ENCODE measurements at places on chromosomes 6 and 20.

GRCh38 chr20:46185353-46185752 lies 67.2 kb downstream of the CD40 start:
- DNase-seq: no peak

DNA sequence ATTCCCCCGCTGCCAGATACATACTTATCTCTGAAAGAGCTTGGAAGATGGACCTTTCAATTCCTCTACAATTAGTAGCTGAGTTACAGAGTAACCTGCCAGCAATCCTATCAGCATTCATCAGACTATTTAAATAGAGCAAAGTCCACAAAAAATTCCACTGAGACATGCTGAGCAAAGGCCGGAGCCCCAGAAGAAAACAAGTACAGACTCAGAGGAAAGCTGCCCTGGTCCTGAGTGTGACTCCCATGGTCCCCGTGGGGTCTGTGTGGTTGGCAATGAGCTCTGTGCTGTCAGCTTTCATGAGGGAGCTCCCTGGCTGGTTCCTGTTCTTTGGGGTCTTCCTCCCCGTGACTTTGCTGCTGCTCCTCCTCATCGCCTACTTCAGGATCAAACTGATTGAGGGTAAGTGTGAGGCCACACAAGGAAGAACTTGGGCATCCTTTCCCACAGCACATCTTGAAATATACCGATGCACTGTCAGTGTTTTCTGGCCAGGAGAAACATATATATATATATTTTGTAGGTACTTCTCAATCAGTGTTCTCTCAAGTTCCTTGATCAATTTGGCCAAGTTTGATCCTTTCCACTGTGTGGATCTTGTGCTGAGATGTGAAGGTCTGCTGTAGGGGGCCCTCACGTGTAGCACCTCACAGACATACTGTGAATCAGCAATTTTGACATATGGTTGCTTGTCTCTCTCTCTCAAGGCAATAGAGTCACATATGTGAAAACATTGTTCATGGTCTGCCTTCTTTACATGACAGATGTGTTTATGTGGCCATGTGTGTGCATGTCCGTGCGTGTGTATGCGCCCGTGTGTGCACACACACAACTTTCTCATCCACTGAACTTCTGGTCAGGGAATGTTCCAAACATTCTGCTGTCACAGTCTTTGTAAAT lies at the start of gene SMLR1:
Gene SMLR1, plus strand, starts transcription at position 160 of the 903 bp plus-strand sequence. Its CDS starts 8 bp downstream, at position 168.
- no peak for DNase-seq

- peak; percentile 82 for DNase-seq
Measured at GRCh38 chr6:27867051-27867944, 44.9 kb downstream of the OR2B2 start.

DNA sequence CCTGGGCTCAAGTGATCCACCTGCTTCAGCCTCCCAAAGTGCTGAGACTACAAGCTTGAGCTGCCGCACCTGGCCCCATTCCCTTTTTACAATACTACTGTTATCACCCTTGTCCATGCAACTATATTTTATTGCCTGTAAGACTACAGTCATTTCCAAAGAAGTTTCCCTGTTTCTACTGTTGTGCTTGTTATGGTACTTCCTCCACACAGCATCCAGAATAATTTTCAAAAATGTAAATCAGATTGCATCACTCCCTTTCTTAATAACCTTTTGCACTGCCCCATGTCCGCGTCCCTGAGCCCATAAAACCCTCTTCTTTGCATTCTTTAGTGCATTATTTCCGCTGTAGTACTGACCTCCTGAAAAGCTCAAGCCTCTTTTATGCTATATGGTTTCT lies 128.9 kb upstream of the AKIRIN2 start:
- DNase-seq: no peak

GRCh38 chr6:163254341-163254835 lies 160.1 kb upstream of the QKI start:
- no peak for DNase-seq

- DNase-seq: no peak
Measured at GRCh38 chr6:159880412-159880975, 10.3 kb upstream of the MAS1 start.

- no peak for DNase-seq
Measured at GRCh38 chr20:54643761-54644160, 168.4 kb downstream of the DOK5 start.

DNA sequence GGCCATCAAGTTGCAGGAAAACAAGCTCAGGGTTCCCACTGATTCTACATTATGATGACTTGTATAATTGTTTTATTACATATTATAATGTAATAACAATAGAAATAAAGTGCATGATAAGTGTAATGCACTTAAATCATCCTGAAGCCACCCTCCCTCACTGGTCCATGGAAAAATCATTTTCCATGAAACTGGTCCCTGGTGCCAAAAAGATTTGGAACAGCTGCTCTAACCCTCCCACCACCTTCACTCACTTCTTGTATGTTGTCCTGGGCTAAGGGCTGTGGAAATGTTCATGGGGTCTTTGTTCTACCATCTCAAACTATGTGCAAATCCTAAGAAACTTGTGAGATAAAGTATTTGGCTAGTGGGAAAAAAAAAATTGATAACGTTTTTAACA lies 133.8 kb downstream of the LRRC1 start:
- no peak for DNase-seq

- peak; percentile 81 for DNase-seq
Measured at GRCh38 chr20:49037962-49038387, 8.1 kb upstream of the CSE1L start.

GRCh38 chr6:146850981-146851380 lies 252.2 kb downstream of the ADGB start:
- peak; percentile 19 for DNase-seq

Measured in suppressor macrophage (primary cell).